Endodermal cell (in vitro differentiated cells): ENCODE measurements at places on chromosomes 1 and 21. TPM values are rescaled to one million over a fixed set of nuclear protein-coding genes. Genes with fewer than 3 reads are reported as not detected.

DNA sequence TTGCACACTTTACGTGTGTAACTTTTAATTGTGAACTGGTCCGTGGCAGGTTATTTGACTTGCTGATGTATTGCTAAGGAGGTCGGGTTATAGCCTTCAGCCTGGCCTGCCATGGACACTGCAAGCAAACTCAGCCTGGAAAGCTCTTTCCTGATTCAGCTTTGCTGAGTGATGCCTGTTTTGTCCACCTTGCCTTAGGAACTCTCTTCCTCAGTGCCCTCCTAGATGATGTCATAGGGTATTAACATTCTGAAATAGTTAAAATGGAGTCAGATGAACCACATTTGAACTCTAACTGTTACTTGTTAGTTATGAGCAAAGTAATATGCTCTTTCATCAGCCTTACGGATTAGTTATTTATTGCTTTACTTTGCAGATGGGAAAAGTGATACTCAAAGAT, 446.0 kb downstream of the PCP4 start:
- no peak for DNase-seq

- DNase-seq: no peak
Observed at GRCh38 chr1:112250892-112251291, 145.1 kb upstream of the CTTNBP2NL start.

- no peak for DNase-seq
Observed at GRCh38 chr1:160839746-160840145, 22.9 kb downstream of the CD244 start.

DNA sequence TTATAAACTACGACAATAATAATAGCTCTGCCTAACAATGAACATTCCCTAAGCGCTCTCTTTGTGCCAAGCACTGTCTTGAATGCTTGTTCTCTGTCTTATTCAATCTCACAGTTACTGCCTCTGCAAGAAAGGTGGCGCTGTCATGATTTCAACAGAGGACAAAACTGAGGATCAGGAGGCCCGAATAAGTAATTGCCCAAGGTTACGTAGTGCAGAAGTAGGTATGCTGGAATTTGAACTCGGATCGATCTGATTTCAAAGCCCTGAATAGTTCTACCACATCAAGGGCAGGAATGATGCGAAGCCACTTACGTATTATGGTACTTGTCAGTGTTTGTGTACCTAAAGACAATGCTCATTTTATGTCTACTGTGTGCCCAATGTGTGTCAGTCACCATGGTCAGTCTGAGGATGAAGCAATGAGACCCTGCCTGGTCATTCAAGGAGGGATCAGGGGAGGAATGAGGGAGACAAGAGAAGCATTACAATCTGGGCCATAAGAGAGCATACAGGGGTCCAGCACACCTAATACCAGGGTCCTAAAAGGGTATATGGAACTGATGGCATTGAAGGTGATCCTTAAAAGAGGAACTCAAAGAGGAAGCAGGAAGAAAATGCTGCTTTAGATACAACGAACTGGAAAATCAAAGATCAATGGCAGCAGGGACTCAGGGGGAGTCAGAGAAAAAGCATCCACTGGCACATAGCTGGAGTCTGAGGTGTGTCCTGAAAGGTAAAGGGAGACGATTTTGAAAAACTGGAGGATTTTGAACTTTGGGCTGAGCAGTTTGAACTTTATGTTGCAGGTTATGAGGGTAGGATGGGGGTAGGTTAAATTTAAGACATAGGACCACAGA, 389.2 kb downstream of the PLPP3 start:
- DNase-seq: peak; percentile 68

GRCh38 chr1:54996359-54996868, 2.3 kb upstream of the BSND start:
- DNase-seq: peak; percentile 95

DNA sequence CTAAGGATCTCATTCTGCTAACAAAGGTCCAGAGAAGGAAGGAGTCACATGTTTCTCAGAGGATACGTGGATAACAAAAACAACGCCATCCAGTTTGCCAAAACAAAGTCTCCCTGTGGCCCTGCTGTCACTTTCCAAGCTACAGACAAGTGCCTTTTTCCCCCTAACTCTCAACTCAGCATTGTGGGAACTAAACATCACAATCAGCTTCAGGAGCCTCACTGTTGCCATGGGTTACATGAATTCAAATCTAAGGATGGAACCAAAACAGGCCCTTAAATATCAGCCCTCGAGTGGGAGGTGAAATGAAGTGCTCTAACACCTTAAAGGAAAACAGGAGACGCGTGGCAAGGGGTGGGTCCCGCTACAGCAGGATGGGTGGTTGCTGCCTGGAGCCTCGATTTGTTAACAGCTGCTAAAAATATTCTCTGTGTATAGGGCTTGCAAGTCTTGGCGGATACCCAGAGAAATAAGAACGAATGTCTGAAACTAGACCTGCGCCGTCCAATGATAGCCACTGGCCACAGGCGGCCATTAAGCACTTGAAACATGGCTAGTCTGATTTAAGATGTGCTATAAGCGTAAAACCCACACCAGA, 66.4 kb upstream of the SOD1 start:
- no peak for DNase-seq

- peak; percentile 69 for DNase-seq
Observed at GRCh38 chr1:29239142-29239541, 2.8 kb downstream of the PTPRU start.

DNA sequence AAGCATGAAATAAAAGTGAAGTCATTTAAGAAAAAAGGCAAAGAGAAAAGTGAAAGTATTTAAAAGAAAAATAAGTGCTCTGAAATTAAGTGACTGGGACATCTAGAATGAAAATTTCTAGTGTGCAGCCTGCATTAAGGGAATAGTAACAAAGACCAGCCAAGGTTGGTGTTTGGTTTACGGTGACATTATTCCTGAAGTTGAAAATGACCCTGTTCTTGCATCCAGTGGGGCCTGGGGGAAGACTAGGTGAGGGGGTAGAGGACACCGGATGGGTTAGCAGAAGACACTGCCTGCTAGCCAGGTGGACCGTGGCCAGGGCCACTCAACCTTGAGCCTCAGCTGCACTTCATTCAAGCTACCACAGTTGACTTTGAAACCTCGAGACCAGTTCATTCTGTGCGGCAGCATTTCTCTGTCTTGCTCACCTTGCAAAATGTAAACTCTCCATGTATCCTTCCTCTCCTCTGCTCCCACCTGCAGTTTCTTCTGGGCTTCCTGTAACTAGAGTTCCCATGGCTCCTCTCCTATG, 14.3 kb upstream of the KCNK1 start:
- DNase-seq: no peak

DNA sequence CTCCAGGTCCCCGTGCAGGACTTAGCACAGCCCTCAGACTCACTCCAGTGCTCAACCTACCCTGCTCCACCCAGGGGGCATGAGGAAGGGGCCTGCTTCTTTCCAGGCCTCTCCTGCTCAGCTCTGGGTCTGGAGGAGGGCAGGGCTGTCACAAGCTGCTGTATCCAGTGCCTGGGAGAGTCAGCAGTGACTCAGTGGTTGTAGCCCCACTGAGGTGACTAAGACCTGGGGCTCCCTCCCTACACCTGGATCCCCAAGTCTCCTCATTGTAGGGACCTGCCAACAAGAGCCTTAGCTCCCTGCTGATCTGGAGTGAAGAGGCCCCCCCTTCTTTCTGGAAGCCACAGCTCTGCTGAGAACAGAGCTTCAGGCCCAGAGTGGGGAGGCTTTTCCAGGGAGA, 36.1 kb upstream of the FAM131C start:
- DNase-seq: no peak

GRCh38 chr1:76158126-76158525, 83.6 kb downstream of the ST6GALNAC3 start:
- DNase-seq: no peak

- no peak for DNase-seq
Observed at GRCh38 chr1:115222616-115223402, 115.2 kb downstream of the NGF start.

Gene C4BPB
- not detected in 3 replicates for total RNA-seq

Gene CRYBG2
- total RNA-seq: 9.0 and 10.3 TPM in 2 replicates

Gene APCS
- total RNA-seq: not detected in 3 replicates

Gene SLC9C2
- 1.1 TPM in 1 of 3 replicates, not detected in the others for total RNA-seq

Gene TFAP2E
- 0.43 and 0.66 TPM in 2 replicates for total RNA-seq

Gene LCE1C
- total RNA-seq: not detected in 2 replicates

Gene AMY1A
- not detected in 3 replicates for total RNA-seq

Gene RNF2
- total RNA-seq: 57.9 and 61.1 TPM in 2 replicates

Gene NUP210L
- total RNA-seq: 0.05 and 0.07 TPM in 2 replicates
